ENCODE measurements at places on chromosomes 7 and 10. TPM values are rescaled to one million over a fixed set of nuclear protein-coding genes. Genes with fewer than 3 reads are reported as not detected.

Gene GALNT11
- polyA plus RNA-seq, result 14.1 TPM

Gene KNDC1
- 0.39 TPM for polyA plus RNA-seq

Gene TWNK
- 7.1 TPM for polyA plus RNA-seq

Gene CYP3A7
- polyA plus RNA-seq, result not detected

Gene TUBAL3
- 0.05 TPM for polyA plus RNA-seq

Gene ALKBH4
- 7.6 TPM for polyA plus RNA-seq

Gene CPA2
- polyA plus RNA-seq, result 0.14 TPM

Gene CFAP43
- polyA plus RNA-seq, result 0.04 TPM

Gene COBL
- 3.6 TPM for polyA plus RNA-seq

Gene CLDN4
- polyA plus RNA-seq, result 233 TPM

Gene FGFBP3
- 0.84 TPM for polyA plus RNA-seq

Gene RARRES2
- polyA plus RNA-seq, result 39.3 TPM

Gene VPS37D
- 0.45 TPM for polyA plus RNA-seq

Gene ABLIM1
- polyA plus RNA-seq, result 104 TPM

Gene SLC29A4
- 0.72 TPM for polyA plus RNA-seq

Gene ANXA8L1
- 180 TPM for polyA plus RNA-seq
